ENCODE measurements at places on chromosomes 2 and 18.

- DNase-seq, result peak; percentile 64
Observed at GRCh38 chr18:56869189-56869777, 218.1 kb downstream of the WDR7 start.

- DNase-seq, result no peak
Observed at GRCh38 chr2:188956961-188957360, 17.2 kb upstream of the COL3A1 start.

DNA sequence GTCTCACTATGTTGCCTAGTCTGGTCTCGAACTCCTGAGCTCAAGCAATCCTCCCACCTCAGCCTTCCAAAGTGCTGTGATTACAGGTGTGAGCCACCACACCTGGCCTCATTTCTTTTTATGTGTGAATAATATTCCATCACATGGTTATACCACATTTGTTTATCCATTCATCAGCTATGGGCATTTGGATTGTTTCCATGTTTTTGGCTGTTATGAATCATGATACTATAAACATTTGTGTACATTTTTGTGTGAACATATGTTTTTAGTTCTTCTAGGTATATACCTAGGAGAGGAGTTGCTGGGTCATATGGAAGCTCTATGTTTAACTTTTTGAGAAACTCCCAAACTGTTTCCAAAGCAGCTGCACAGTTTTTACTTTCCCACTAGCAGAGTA is 24.4 kb downstream of the PKP4 start:
- DNase-seq, result no peak

DNA sequence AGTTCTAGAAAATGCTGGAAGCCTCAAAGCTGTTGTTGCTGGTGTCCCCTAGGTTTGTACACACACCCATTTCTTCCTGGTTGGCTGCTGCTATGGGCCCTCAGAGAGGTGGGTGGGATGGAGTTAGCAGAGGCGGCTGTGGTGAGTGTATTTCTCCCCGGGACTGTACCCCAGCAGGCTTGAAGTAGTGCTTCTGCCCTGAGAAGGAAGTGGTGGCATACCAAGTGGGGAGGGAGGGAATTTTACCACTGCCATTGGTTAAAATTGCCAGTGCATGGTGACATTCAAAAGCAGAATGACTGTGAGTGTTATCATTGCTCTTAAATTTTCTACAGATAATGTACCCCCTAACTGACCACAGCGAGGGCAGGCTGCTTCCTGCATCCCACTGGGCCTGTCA is 125.6 kb upstream of the CAPN13 start:
- no peak for DNase-seq

GRCh38 chr2:228956701-228957474 is 314.2 kb downstream of the PID1 start:
- DNase-seq, result no peak

- peak; percentile 99 for DNase-seq
Observed at GRCh38 chr2:240387669-240388358, 47.6 kb upstream of the GPC1 start.

DNA sequence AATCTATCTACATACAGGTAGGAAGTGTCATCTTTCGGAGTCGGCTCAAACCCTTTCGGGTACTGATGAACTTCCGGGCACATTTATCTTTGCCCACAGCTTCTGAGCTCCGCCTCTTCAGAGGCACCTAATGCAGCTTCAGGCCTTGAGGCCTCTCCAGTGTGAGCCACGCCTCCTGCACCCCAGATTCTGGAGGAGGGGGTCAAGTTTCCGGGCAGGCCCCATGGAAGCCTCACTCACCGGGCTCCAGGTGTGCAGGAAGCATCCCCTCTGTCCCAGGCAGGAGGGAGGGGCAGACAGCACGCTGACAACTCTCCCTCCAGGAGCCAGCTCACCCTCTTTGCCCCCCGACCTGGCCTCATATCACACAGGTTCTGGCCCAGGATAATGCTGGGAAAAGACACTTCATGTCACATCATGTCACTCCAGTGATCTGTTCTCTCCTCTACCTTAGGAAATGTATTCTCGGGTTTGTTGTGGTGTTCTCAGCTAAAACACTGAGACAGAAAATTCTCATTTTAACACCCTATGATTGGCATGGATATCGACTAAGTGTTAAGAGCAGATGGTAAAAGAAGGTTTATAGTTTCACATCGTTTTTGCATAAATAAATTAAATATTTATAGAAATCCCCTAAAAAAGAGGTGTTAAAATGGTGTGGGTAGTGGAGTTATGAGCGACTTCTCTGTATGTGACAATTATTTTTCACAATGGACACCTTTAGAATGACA is 46.2 kb upstream of the COPS8 start:
- no peak for DNase-seq

- no peak for DNase-seq
Observed at GRCh38 chr18:8556424-8556823, 52.8 kb upstream of the RAB12 start.

- no peak for DNase-seq
Observed at GRCh38 chr2:20647738-20648137, 3.2 kb downstream of the HS1BP3 start.

GRCh38 chr2:96584017-96584416 is 47.5 kb downstream of the ARID5A start:
- DNase-seq, result peak; percentile 72

- no peak for DNase-seq
Observed at GRCh38 chr2:174996622-174997021, 8.6 kb downstream of the CHN1 start.

- DNase-seq, result no peak
Observed at GRCh38 chr18:24546307-24546706, 85.9 kb downstream of the HRH4 start.

GRCh38 chr18:74499633-74500032 is 3.5 kb downstream of the CNDP2 start:
- DNase-seq, result peak; percentile 77

Data from EH (cell line).